Right renal pelvis (tissue), 4 donors: ENCODE measurements at places on chromosomes 11 and 22.

DNA sequence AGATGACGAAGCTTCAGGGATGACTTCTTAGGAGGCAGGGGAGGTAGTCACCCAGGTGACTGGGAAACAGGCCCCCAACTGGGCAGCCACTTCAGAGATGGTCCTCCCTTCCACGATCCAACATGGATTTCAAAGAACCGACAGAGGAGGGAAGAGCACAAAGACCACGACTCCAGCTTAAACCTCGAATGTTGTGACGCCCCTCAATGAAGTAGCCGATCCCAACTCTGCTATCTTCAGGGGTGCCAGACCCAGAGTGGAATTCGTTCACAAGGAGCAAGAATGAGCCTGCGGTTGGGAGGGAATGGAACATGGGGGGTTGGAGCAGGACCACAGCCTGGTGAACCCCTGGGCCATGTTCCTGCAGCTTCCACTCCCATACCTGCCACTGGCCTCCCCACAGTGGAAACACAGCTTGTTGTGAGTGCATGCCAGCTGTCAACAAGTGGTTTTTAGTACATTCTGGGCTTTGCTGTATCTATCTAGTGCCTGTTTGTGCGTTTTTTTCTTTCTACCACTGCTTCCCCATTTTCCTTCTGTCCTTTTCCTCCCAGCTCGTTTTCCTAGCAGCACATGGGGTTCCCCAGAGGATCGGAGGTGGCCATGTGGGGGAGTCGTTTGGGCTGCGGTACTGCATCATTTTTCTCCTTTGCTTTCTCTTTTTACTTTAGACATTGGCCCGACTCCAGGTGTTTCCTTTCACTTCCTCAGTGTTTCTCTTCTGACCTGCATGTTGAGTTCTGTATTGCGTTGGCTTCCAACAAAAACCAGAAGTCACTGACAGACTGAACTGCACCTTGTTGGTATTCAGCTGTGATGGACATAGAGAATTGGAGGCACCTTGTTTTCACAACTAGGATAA lies 65.8 kb downstream of the MORC2 start:
- no peak for DNase-seq

DNA sequence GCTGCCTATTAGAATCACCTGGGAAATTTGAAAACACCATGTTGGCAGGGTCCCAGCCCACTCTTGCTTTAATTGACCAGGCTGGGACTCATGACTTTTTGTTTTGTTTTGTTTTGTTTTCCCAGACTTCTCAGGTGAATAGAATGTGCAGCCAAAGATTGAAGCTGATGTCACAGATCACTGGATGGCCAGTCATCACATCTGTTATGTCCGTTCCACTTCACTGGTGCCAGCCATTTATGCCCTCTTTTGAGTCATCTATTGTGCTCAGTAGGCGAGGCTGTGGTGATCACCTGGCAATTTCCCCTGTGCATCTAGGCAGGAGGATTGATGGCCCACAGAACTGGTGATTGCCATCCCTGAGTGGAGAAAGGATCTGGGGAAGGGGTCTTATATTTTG lies 297.3 kb downstream of the INSC start:
- no peak for DNase-seq

- DNase-seq: no peak
Measured at GRCh38 chr11:95512177-95512576, 277.4 kb downstream of the FAM76B start.

DNA sequence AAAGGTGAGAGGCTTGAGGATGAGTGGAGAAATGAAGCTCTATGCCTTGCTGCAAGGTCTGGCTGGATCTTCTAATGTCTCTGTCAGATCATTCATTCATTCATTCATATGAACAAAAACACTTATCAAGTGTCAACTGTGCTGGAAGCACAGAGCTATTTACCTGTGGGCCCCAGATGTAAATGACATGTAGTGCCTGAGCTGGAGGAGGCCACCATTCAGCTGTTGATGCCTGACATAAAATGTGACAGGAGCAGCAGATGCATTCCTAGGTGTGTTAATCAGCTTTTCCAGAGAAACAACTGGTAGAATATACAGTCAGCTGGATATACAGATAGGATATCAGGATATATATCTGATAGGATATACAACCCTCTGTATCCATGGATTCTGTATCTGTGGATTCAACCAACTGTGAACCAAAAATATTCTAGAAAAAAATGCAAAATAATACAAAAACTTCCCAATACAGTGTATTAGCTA lies 44.5 kb downstream of the TSPAN18 start:
- DNase-seq: no peak

DNA sequence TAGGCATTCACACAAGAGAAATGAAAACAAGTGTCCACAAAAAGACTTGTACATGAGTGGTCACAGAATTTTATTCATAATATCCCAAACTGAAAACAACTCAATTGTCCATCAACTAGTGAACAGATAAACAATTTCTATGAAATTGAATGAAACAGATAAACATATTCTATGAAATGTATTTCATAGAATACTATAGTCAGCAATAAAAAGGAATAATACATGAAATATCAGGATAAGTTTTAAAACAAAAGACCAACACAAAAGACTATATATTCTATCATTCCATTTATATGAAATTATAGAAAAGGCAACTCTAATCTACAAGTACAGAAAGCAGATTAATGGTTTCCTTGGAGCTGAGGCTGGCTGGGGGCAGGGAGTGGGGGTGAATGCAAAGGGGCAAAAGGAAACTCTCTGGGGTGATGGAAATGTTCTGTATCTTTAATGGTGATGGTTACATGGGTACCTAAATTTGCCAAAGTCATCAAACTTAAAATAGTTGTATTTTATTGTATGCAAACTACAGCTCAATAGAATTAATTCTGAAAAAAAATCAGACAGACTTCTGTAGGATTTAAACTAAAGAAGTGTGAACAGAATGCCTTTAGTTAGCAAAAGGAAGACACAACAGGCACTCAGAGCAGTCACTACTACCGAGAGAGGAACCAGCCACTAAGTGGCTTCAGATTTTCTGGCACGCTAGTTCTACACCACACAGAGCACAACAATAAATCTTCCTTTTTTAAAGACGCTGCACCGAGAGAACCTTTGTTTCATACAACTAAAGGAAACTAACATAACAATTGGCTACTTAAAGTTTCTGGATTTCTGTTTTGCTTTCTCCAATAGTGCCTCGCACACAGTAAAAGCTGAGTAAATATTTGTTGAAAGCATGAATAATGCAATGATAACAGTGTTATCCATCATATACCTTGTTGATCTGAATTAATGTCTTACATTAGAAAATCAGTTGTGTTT lies 15.4 kb downstream of the CCDC34 start:
- no peak for DNase-seq

DNA sequence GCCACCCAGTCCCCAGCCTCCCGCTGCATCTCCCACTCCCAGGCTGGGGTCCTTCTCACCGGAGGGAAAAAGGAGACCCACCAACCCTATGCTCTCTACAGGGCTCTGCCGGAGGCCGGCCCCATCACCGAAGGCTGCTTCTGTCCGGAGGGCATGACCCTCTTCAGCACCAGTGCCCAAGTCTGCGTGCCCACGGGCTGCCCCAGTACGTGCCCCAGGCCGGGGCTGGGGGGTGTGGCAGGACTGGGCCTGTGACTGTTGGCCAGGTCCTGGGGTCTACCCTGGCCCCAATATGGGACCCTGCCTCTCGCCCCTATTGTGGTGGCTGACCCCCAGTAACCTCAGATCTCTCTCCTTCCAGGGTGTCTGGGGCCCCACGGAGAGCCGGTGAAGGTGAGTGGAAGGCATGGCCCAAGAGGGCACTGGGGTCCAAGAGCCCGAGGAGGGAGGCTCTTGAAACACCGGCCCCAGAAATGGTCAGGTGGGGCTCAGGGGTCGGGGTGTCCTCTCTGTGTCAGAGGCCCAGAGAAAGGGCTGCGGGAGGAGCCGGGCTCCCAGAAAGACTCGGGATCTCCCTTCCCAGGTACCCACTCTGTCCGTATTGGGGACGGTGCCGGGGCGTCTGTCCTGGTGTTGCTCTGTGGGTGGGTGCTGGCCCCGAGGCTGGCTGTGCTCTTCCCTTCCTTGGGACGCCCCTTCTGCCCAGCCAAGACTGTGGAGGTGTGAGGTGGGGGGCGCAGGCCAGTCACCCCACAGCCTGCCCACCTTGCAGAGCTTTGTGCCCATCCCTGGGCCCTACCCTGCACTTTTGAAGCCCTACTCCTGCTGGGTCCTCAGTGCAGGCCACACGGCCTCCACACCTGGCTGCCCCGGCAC lies 26.1 kb upstream of the MUC5B start:
- no peak for DNase-seq

DNA sequence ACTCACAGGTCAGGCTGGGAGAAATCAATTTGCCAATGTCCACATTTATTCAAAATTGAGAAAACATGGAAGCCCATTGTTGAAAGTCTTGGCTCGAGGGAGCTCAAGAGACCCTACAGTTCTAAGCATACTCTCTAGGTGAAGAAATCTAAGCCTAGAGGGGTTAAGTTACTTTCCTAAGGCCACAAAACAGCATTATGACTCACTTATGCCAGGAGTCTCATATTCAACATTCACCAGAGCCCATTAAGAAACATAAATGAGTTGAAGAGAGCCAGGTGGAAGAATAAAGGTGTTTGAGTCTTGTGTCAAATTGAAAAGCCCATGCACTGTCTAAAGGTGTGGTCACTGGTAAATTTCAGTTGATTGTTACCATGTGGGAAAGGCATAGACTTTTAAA lies 108.1 kb downstream of the INSC start:
- DNase-seq: no peak

DNA sequence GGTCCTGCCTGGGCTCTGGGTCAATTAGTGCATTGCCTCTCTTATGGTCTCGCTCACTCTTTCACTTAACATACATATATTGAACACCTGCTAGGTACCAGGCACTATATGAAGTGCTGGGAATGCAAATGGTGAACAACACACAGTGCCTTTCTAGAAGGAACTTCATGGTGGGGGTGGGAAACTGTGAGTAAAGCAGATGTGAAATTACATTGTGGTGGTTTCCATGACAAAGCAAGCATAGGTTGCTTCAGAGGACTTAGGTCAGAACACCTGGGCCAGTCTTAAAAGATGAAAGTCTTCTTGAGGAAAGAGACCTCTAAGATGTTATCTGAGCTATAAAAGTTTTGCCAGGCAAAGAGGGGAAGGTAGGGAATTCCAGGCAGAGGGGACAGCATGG lies 231.3 kb downstream of the BUD13 start:
- DNase-seq: no peak

DNA sequence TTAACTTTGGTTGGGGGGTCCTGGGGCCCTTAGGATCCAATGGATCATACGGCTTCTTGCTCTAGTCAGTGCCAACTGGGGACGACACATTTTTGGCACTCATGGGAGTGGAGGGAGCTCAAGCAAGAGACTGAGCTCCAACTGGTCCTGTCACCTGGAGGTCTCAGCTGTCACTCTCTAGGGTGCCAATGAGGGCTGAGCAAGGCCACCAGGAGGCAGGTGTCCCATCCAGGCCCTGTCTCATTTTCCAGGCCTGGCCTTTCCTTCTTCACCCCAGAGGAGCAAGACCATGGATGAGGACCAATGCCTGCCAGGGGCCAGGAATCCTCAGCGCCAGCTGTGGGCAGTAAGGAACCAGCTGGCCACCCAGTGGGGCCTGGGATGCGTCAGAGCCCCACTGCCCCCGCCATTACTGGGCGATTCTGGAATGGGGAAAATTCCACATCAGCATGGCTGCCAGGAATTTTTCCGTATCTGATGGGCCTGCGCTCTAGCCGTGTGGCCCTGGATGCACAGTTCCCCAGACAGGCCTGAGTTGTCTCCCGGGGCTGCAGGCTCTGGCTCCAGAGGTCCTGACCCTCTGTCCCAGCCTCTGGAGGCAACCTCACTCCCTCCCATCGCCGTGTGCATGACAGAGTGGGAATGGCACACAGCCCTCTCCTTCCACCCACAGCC lies 669 bp upstream of the GAL3ST1 start:
- DNase-seq: no peak

GRCh38 chr11:67419325-67420049 lies 4.0 kb downstream of the CARNS1 start:
- DNase-seq: no peak

GRCh38 chr11:60274416-60274815 lies 6.0 kb upstream of the MS4A4A start:
- DNase-seq: no peak

- no peak for DNase-seq
Measured at GRCh38 chr11:34502949-34503348, 10.6 kb downstream of the ELF5 start.

- no peak for DNase-seq
Measured at GRCh38 chr11:111231836-111232235, 13.7 kb upstream of the POU2AF2 start.

DNA sequence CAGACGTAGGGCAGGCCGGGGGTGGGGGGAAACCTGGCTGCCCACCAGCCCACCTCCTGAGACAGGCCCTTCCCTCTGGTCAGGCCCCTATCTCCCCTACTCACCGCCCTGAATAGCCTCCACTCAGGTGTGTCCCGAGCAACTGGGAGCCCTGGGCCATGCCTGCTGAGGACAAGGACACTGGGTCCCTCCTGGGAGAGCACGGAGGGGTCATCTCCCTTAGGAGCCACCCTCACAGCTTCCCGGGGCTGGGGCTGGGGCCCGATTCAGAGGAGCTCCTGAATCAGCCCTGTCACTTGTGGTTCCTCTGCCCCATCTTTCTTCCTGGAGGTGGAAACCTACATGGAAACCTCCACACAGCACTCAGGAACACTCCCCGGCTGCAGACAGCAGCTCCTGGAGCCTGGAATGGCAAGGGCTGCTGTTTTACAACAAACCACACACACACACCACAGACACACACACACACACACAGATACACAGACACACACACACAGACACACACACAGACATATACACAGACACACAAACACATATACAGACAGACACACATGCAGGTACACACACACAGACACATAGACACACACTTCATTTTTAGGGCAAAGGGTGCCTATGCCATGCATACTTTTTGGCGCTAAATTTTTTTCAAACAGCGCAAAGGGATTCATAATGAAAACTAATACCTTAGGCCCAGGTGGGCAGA lies 9.6 kb upstream of the EMID1 start:
- DNase-seq: no peak

- DNase-seq: no peak
Measured at GRCh38 chr11:108870373-108871020, 205.6 kb downstream of the DDX10 start.

DNA sequence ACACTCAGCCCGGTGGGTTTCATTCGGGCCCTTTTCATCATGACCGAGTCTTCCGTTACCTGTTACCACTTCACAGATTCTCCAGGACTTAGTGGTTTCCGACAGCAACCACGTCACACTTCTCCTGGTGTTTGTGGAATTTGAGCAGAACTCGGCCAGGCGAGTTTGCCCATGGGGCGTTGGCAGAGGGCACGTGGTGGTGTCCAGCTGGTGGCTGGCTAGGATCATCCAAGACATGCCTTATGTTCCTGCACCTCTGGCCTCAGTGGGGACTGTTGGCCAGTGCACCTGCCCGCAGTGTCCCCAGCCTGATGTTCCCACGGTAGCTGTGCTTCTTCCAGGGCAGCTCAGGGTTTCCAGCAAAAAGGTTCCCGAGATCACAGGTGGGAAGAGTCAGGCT lies 87.3 kb downstream of the ARHGAP8 start:
- no peak for DNase-seq

GRCh38 chr11:57978686-57979531 lies 44.8 kb upstream of the OR9Q1 start:
- DNase-seq: no peak
